ENCODE measurements at places on chromosomes 5 and 9.

- DNase-seq, result no peak
Measured at GRCh38 chr5:6480133-6481051, 31.7 kb downstream of the UBE2QL1 start.

DNA sequence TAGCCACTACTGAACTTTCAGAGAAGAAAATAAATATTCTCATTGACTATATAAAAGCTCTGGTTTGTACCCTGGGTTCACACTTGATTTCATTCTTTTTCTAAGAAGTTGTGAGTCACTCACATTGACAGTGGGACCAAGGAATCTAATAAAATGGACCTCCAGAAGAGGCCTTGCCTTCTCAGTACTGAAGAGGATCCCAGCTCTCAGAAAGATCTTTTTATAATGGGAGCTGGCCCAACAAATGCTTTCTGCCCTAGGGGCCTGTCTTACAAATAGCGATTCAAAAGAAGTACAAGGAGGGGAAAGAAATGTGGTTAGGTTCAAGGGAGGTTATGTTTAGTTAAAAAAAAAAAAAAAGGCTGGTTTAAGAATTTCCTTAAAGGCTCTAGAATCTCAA lies 237.9 kb downstream of the ISL1 start:
- no peak for DNase-seq

DNA sequence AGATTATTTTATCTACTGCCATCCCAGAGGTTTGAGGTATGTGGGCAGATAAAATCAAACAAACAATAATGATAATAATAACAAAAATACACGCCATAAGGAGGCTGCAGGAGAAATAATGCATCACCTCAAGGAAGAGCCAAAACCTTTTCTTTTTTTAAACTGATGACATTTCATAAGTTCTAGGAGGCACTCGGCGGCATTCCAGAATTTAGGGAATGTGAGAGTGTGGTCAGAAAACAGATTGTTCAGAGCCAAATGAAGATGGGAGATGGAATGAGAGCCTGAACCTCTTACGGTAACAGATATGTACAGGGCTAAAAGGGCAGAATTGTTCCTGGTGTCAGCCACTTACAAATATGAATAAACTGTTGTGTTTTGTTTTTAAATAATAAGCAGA lies 615.0 kb upstream of the CHD1 start:
- DNase-seq, result no peak

- no peak for DNase-seq
Measured at GRCh38 chr5:10489810-10490426, 48.2 kb downstream of the ROPN1L start.

DNA sequence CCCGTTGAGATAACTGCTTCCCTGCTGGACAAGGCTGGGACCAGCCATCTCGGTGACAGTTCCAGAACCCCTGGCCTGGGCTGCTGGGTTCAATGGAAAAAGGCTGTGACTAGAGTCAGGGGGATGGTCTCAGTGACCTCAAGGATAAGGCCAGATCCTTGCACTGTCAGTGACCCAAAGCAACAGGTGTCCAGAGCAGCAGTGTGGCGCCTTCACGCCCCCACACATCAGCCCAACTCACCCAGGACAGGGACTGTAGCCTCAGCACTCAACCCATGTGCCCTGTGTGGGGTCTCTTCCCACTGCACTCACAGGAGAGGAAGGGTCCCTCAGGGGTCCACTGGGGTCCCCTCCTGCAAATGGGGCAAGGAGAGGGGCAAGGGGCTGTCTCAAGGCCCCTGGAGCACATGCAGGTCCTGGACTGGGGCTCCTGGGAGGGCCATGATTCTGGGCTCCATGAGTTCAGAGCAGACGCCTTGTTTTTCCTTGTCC lies 698 bp upstream of the LCN2 start:
- no peak for DNase-seq

DNA sequence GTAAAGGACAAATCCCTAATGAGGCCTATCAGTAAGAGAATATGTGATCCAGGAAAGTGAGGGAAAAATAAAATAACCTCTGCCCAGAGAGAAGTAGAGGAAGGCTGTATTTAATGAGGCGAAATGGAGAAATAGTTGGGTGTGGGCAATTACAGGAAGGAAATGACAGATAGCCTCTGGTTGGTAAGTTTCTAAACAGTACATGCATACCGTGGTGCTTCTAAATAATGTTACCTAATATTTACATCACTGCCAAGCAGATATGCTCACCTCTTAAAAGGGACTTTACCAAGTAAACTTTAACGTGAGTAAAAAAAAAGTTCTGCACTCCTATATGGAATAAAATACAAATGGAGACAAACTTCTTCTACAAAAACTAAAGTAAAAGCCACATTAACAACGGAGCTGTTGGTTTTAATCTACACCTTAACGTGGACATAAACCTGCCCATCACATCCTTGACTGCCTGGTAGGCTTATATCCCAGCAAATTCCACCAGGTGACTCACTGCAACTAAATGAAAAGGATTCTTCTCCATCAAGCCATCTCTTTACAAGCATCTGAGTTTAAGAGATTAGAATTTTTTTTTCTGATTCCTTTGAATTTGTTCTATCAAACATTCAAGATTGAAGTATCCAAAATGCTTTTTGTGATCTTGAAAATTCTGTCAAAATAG lies 12.4 kb downstream of the NFIL3 start:
- DNase-seq, result no peak

GRCh38 chr5:175252234-175252805 lies 191.7 kb downstream of the DRD1 start:
- DNase-seq, result no peak

DNA sequence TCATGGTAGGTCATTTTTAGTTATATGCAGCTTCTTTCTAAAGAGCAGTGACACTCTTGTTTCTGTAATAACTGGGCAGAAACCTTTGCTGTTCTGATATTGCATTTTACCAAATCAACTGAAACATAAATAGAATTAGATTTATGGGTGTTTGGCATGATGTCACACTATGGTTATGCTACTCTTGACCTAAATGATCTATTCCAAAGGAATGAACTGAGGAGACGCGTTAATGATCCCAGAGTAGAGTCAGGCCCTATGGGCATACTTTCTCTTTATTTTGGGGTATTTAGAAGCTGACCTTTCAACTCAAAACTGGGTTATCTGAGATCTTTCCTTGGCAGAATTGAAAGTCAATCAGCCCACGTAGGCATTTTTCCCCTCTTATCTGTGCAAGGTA lies 146.8 kb upstream of the ADAMTSL1 start:
- no peak for DNase-seq

DNA sequence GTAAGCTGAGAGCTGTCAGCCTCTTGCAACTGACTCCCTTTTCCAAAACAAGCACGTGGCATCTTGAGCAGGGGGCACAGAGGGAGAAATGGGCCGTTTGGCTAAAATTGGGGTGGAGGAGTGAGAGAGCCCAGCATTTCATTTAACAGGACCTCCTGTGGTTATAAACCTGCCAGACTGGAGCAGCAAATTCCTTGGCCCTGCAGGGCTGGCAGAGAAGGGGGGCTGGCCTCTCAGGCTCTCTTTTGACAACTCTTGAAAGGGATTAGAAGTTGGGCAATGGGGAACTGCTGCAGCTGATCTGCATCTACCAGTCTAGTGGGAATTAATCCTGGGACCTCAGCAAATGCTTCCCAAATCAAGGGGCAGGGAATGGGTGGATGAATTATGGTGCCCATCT lies 7.2 kb upstream of the POU4F3 start:
- no peak for DNase-seq

GRCh38 chr5:83595217-83595616 lies 123.7 kb downstream of the VCAN start:
- DNase-seq, result no peak
